Right lobe of liver (tissue), 6 donors: ENCODE measurements at places on chromosomes 16 and 17. TPM values are rescaled to one million over a fixed set of nuclear protein-coding genes. Genes with fewer than 3 reads are reported as not detected.
A peak's percentile ranks its signal among the peaks of the same experiment; 100 is the strongest.

GGA3 gene
- 15.6 TPM for total RNA-seq

CENPN gene
- 6.6 TPM for total RNA-seq

CLEC19A gene
- total RNA-seq = not detected

RBFOX1 gene
- total RNA-seq = not detected

C16orf74 gene
- 0.98 TPM for total RNA-seq

KREMEN2 gene
- not detected for total RNA-seq

DNA sequence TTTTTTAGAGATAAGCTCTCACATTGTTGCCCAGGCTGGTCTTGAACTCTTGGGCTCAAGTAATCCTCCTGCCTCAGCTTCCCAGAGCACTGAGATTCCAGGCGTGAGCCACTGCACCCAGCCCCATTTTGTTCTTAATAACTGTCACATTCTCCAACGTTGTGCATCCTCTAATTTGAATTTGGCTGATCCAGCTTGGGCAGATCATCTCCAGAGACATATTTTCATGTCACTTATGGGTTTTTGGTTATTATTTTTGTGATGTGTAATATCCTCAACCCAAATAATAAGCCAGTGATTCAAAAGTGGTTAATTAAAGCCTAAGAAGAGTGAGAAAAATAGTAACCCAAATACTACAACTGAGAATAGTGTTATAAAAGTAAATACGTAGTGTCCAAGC lies 16.2 kb upstream of the COL1A1 start:
- no peak for DNase-seq

GRCh38 chr16:79269211-79269863 lies 331.2 kb downstream of the MAF start:
- no peak for DNase-seq

DNA sequence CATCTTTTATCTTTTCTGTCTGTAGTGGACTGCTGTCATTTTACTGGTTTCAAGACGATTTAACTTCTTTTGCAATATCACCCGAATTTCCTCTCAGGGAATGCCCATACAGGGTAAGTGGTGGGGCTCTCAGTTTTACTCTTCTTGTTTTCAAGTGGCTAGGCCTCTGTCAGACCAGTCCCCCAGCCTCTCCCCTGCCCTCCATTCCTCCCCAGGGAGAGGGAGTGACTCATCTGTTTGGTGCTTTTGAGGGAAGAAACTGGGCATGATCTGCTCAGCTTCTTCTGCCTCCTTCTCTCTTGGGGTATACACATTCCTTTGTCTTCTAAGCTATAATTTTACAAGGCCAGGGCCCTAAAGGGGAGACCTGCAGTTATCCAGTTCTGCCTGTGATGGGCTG lies 332.0 kb downstream of the CBLN1 start:
- no peak for DNase-seq

DNA sequence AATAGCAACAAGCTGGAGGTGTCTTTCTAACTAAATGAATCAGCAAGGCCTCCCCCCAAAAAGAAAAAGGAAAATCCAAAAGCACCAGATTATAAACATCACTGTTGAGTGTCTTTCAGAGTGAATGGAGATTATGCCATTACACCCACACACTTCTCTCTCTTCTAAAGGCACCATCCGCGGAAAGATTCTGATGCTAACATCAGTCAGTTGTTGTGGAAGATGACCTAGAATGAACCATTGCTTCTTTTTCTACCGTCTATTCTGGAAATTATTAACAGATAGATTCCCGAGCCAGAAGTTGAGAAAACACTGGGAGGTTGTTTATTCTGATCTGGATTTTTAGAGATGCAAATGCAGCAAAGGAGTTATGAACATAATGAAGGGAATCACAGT lies 60.9 kb upstream of the FAM20A start:
- no peak for DNase-seq

DNA sequence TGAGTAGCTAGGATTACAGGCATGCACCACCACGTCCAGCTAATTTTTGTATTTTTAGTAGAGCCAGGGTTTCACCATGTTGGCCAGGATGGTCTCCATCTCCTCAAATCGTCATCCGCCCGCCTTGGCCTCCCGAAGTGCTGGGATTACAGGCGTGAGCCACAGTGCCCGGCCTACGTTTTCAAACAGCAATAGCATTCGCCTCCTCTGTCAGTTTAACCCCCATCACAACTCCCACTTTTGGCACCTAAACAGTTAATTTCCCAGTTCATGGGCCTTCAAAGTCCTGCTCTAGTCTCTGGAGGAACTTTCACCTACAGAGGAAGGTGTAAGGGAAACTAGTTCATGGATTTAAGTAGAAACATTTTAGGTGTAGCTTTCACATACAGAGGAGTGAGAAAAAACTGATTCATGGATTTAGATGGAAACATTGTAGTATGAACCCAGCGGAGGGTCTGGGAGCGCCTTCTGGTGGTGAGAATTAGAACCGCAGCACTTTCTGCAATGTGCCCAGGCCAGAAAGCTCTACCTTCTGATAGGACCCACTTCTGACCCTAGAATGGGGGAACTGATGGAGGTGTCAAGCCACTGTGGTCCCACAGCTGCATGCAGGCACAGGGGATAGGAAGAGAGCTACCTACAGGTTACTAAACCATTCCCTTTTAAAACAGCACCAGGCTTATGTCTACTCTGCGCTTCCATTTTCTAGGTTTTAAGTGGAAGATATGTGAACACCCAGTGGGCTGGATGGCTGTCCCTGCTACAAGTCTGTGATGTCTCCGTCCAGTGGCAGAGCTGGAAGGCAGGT lies 12.0 kb upstream of the MEOX1 start:
- DNase-seq = peak; percentile 66

GRCh38 chr16:85288869-85289660 lies 176.8 kb upstream of the CIBAR2 start:
- DNase-seq = peak; percentile 83

GRCh38 chr17:65467156-65467555 lies 94.3 kb downstream of the AXIN2 start:
- DNase-seq = no peak
